Liver (tissue), 10 donors: ENCODE measurements at places on chromosomes 12 and 14.

GRCh38 chr12:386651-387050 lies 2.5 kb downstream of the KDM5A start:
- DNase-seq, result no peak

GRCh38 chr12:14373217-14373616 lies 7.7 kb downstream of the ATF7IP start:
- DNase-seq, result no peak

DNA sequence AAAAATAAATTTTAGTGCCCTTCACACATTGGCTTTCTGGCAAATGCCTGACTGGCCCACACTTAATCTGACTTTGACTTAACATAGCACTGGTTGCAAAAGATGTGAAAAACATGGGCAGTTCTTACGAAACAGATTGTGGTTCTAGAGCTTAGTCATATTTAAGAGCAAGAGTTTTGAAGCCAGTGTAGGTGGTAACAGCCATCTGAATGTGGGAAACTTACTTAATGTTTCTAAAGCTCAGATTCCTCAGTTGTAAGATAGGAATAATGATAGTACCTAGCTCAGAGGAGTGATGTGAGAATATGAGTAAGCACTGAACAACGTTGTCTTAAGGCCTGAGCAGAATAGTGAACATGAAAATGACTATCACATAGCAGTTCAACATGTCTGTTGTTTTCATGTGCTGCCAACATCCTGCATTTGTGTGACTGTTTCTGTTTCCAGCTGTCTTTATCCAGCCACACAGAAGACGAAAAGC lies 262.7 kb downstream of the SYT1 start:
- DNase-seq, result no peak

DNA sequence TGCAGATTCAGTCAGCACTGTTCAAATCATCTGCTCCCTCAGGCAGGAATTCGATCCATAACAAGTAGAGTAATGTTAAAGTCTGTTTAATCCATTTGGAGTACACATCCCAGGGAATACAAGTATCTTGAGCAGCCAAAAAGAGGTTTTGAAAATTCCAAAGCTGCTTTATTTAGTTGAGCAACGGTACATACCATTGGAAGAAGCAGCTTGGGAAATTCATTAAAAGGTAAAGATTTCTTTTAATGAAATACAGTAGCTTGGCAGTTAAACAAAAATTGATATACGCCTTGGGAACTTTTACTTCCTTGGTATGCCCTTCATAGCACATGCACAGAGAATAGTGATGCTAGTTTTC lies 153.8 kb downstream of the LRIG3 start:
- DNase-seq, result no peak

DNA sequence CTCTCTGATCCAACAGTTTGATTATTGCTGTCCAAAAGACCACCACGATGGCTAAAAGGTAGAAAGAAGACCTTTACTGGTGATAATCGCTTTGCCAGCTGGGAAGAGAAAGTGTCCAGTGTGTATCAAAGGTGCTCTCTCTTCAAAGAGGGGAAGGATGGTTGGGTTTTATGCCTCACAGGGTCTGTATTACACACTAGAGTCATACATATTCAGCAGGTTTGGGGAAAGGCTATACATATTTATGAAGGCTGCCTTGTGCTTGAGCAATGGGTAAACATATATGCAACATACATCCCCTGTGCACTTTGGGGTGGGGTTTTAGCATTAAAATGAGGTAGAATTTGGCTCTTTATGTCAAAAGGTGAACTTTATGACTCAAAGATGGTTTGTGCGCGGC lies 18.2 kb downstream of the GPRC5D start:
- DNase-seq, result no peak

GRCh38 chr14:77116172-77116817 lies 18.2 kb downstream of the CIPC start:
- DNase-seq, result no peak
